ENCODE measurements at places on chromosomes 4 and X.

- DNase-seq: no peak
These were observed 388.5 kb upstream of the SPANXN4 start for GRCh38 chrX:142637206-142637605.

GRCh38 chrX:112056886-112057285 is 25.7 kb downstream of the TRPC5 start:
- DNase-seq: no peak

- no peak for DNase-seq
These were observed 42.4 kb upstream of the ATP6AP2 start for GRCh38 chrX:40538406-40538805.

DNA sequence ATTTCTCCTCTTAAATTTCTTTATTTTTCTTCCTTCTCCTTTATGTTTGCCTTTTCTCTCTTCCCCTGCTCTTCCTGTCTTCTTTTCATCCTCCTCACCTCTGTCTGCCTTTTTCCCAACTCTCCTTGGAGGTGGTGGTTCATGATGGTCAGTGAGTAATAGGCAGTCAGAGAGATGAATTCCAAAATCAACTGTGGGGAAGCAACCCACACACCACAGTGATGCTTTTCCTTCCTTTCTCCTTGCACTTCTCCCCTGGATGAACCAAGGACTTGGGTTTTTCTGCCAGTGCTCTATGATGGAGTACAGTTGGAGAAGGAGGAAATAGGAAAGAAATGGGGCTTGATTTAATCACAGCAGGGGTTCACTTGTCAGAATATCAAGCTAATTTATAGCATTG is 153.8 kb downstream of the DCK start:
- DNase-seq: no peak

- no peak for DNase-seq
These were observed 24.8 kb downstream of the CCSER1 start for GRCh38 chr4:90152024-90152423.

DNA sequence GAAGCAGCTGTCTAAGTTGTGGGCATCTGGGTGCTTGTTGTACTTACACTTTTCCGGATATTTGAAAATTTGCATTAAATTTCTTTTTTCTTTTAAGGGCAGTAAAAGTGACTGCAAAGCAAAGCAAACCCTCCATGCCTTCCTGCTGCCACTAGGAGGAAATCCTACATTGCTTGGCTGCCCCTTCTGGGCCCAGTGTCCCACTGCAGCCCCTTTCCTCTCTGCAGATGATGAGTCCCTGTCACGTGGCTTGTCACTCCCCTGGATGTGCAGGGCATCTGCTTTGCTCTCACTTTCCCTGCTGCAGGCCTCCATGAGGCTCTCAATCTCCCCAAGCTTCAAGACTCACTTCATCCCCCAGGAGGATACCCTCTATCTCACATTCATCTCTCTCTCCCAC is 12.7 kb downstream of the TSR2 start:
- no peak for DNase-seq

DNA sequence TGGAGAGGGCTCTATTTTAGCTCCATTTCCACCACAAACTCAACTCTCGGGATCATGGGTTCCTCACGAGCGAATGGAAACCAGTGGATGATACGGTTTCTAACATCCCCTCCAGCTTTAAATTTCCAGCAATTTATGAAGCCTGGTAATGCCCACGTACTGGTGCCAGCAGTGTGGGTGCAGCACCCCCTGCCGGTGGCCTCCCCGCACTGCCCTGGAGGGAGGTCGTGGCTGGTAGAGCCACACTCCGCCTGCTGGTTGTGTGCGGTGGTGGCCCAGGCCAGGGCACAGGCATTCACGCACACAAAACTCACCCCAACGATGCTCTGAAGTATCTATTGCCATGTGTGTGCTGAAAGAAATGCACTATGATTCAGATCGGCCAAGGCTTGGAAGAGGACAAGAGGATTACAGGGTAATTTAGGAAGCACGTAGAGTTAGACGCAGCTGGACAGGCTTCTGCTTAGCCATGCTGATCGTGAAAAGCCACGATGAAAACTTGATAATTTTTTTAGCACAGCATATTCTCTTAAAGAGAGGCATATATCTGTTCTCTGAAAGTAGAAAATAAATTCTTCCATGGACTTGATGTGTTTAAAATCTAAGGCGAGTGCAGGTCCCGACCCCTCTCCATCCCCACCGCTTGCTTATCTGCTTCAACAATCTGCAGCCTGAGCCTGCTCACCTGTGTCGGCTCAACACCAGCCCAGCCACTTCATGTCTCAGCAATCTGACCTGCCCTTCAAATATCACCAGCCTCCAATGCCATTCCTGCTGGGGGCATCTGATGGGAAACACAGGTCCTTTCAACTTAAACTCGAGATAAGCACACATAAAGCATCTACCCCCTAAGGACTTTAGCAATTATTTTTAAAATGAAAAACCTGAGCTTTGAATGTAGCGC is 59.1 kb downstream of the SCD5 start:
- peak; percentile 69 for DNase-seq

DNA sequence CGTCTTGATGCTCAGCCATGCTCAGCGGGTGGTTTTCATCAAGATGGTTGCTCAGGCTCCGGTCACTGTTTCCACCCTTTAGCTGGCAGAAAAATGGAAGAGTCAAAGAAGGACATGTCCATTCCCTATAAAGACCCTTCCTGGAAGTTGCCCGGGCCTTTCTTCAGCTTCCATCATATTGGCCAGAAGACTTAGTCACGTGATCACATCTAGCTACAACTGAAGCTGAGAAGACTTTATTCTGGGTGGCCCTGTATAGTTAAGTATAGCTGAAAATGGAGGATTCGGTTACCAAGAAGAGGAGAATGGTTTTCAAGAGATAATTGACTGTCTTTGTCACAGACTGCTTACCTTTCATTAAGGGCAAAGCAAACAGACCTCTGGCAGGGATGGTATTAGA is 296.7 kb upstream of the CASK start:
- DNase-seq: no peak

Data from femur (tissue), 1 donor.